Tibial artery (tissue), 4 donors: ENCODE measurements at places on chromosomes 12 and 14.

GRCh38 chr14:104091927-104092771 lies 6.6 kb downstream of the ASPG start:
- peak; percentile 55 for DNase-seq

DNA sequence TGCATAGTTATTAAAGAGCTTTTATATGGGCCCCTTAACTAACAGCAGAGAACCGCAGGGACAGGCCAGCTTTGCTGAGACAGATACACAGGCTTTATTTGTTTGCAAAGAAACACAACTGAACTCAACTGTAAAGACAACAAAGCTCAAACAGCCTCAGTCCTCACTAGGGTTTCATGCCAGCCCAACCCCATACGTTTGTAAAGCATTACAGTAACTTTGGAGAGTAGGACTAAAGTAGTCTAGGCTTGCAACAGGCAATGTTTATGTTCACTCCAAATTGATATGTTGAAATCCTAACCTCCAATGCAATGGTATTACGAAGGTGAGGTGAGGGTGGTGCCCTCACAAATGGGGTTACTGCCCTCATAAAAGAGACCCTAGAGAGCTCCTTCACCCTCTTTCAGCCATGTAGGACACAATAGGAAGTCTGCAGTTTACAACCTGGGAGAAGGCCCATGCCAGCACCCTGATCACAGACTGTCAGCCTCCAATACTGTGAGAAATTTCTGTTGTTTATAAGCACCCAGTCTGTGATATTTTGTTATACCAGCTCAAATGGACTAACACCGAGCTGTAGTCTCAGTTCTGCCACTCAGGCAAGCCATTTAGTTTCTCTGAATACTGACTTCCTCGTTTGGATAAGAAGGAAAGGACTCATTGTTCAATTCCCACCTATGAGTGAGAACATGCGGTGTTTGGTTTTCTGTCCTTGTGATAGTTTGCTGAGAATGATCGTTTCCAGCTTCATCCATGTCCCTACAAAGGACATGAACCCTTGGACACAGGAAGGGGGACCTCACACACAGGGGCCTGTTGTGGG lies 35.2 kb downstream of the PPM1H start:
- no peak for DNase-seq

- DNase-seq = no peak
These were observed 8.1 kb upstream of the ALDH1L2 start for GRCh38 chr12:105092336-105092735.

GRCh38 chr14:24629521-24629920 lies 4.5 kb downstream of the GZMB start:
- DNase-seq = no peak

DNA sequence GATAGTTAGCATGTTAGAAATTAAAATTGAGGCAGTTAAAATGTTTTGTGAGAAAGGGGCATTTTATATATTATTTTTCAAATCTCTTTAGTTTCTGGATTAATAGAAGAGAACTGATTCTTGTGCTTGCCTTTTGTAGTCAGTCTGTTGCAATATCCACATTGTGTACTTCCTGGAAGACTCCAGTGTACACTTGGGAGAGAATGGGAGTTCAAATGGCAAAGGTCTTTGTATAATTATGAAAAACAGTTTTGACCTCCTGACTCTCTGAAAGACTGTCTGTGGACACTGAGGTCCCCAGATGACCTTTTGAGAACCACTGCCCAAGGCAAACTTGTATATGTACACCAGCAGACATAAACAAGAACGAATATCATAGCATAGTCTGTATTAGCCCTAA lies 12.1 kb downstream of the E2F7 start:
- no peak for DNase-seq

DNA sequence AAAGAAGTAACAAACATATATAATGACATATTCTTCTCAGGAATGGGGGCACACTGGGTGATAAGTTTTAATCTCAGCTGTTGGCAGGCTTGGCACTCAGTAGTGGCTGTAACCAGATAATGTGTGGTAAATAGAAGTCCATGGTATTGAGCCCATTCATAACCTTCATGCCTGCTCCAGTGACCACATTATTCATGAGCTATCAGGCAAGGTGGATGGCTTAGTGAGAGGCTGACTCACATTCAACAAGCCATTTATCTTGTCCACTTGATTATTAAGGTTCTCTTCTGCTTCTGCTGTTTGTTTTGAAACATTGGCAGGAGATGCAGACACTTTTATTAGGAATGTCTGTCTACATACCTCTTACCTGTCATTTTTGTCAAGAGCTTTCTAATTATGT lies 950.4 kb upstream of the LRFN5 start:
- no peak for DNase-seq

- no peak for DNase-seq
These were observed 78.7 kb downstream of the PLXNC1 start for GRCh38 chr12:94227066-94227465.

DNA sequence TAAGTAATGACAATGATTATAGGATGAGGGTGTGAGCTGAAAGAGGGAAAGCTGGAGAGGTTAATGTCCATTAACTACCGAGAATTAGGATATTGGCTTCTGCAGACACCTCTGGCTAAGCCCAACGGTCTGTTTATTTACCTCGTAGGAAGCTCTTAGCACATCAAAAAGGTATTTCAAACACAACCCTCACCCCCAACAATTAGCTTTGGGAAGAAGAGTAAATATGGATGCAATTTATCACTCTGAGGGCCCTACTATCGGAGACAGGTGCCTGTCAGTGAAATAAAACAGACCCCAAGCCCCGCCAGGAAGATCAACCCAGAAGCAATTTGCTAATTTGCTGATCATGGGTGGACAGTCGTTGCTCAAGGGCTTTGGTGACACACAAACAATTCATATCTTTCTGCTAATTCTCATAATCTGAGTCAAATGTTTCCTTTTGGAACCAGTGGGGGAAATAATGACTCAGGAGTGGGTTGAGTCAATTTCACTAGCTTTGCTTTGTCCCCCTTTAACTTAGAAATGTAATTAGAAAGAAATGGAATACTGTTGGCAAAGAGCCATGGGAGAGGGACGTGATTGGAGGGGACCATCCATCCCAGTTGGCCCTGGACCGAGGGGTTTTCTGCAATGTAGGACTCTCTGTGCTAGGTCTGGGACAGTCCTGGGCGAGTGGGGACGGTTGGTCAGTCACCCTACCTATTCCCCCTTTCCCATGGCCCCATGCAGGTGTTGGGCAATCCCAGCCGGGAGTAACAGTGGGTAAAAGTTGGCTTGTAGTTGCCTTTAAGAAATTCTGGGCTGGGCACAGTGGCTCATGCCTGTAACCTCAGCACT lies 99.1 kb upstream of the MED13L start:
- peak; percentile 49 for DNase-seq

DNA sequence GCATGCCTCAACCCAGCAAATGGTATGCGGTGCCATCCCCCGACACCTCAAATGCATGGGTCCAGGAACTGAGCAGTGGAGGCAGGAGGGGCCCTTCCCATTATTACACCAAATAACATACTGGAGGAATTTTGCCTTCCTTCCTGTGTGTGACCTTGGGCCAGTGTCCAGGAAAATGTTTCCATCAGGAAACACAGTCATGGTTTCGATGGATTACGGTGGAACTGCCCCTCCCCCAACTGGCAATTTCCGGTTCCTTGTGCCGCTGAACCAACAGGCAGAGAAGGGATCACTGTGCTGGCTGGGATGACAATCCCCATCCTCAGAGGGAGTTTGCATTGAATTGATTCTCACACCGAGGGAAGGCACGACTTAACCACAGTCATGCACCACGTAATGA lies 9.1 kb upstream of the CDC42BPB start:
- DNase-seq = no peak

DNA sequence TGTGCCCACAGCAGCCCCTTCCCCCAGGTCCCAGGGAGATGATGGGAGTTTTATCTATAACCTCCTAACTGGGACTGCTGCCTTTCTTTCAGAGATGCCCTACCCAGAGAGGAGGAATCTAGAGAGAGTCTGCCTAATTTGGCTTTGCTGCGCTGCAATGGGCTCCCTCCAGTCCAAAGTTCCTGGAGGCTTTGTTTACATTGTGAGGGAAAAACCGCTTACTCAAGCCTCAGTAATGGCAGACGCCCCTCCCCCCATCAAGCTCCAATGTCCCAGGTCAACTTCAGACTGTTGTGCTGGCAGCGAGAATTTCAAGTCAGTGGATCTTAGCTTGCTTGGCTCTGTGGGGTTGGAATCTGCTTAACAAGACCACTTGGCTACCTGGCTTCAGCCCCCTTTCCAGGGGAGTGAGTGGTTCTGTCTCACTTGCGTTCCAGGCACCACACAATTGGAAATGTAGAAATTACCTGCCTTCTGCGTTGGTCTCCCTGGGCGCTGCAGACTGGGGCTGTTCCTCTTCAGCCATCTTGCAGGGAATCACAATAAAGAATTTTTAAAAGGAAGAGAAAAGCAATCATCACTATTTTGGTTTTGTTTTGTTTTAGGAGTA lies 262.5 kb downstream of the FOXG1 start:
- DNase-seq = no peak

DNA sequence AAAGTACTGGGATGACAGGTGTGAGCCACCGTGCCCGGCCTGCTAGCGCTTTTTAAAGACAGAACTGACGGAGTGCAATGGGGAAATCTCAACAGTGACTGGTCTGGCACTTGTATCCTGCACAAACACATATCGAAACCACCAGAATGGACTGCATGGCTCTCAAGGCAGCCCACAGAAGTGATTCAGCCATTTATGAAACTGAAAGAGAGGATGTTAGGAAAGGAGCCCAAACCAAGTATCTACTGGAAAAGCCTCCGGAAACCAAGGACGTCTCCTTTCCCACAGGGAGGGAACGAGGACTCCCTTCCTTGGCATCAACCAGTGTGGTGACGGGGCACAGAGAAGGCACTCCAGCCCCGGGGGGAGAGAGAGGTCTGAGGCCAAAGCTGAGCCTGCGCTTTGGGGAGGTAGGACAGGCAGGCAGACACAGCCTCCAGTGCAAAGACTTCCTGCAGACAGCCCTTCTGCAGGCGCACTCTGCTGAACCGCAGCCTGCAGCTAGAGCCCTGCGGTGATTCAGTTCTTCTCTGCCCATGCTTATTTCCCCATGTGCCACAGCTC lies 16.5 kb downstream of the SLC15A4 start:
- no peak for DNase-seq

DNA sequence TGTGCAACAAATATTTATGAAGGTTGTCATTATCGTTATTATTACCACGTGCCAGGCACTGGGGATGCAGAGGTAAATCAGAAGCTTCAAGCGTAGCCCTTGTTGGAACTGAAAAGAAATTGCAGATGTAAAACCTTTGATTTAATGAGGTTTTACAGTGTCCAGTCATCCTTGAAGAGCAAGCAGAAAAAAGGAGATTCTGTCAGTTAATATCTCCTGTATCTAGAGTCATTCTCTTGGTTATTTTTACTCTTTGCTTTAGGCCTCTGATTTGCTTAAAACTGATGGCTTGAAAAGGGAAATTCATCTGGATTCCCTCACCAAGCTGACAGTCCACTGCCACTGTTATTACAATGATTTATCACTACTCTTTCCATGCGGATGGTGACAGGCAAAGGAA lies 179.3 kb downstream of the GALC start:
- DNase-seq = no peak

- peak; percentile 59 for DNase-seq
These were observed at the start of gene POLE2 for GRCh38 chr14:49687942-49688700. Gene POLE2, minus strand, starts transcription at chr14:49688214. Its CDS starts 11 bp downstream, at chr14:49688203.

DNA sequence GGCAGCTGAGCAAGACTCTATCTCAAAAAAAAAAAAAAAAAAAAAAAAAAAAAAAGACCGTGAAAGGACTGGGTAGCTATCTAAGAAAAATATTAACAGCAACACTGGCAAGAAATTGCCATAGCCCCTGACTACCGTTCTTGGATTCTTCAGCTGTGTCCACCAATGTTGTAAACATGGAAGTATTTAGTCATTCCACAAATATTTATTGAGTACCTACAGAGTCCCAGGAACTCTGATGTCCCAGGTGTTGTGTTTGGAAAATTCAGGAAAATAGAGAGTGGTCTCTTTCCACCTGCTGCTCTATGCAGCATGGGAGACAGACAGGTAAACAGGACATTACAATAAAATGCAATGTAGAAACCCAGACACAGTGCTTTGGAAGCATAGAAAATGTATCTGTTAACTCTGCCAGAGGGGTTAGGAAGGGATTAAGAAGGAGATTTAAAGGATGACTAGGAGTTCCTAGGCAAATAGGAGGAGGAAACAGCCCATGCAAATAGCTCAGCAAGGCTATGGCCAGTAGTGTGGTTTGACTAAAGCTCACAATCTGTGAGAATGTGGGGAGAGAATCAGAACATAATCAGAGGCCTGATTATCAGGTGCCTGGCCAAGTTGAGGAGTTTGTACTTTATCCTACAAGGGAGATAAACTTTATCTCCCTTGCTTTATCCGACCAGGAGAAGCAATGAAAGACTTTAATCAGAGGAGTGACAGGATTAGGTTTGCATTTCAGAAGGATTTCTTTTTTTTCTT lies 2.1 kb upstream of the DLST start:
- DNase-seq = no peak
